ENCODE measurements at places on chromosomes 3 and 15.

- peak; percentile 93 for DNase-seq
Measured at GRCh38 chr15:66883284-66883911, 181.4 kb downstream of the SMAD6 start.

DNA sequence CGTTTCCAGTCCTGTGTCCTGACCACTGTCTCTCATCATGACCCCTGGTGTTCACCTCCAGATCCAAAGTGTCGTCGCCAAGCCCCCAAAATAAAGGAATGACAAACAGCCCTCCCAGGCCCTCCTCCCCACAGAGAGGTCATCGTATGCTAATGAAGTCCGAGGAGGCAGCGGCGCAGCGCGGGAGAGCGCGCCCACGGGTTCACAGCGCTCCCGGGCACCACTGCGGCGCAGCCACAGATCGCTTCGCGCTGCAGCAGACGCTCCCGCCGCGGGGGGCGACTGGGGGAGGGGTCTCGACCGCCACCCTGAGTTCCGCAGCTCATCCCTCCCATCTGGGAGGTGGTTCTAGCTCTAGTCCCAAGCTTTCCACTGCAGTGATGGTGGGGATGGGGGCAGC lies 1.3 kb downstream of the DGKG start:
- no peak for DNase-seq

DNA sequence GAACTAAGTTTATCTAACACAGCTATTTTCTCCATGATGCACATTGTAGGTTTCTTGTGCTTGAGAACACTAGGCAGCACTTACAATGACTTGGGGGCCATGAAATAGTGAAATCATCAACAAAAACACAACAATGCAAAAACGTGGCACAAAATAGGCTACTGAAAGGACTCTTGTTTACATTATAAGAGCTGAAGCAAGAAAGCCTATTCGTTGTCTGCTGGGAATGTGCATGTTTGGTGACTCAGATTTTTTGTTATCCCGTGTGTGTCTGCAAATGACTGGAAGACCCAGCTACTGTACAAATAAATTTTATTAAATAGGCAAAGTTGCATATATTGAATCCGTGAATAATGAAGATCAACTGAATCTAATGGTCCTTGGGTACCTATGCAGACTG lies 85.0 kb downstream of the TCF12 start:
- DNase-seq: no peak

GRCh38 chr15:39281094-39281493 lies 299.8 kb upstream of the THBS1 start:
- no peak for DNase-seq

- DNase-seq: no peak
Measured at GRCh38 chr3:155282385-155283091, 10.9 kb downstream of the STRIT1 start.

DNA sequence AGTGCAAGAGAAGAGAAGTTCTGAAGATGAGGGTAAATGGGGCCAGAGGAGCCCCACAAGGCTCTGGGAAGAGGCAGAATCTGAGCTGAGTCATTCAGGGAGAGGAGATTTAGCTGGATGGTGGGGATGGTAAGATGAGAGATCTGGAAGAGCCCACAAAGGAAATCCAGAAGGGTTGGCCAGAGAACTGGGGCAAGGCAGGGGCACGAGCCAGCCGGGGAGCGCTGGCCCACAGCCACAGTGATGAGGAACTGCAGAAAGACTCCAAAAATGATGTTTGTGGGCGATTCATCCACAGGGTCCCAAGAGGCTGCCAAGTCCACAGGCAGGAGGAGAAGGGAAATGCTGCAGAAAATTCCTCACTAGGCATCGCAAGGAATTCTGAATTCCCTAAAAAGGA lies 75.9 kb upstream of the ATP2B2 start:
- no peak for DNase-seq

DNA sequence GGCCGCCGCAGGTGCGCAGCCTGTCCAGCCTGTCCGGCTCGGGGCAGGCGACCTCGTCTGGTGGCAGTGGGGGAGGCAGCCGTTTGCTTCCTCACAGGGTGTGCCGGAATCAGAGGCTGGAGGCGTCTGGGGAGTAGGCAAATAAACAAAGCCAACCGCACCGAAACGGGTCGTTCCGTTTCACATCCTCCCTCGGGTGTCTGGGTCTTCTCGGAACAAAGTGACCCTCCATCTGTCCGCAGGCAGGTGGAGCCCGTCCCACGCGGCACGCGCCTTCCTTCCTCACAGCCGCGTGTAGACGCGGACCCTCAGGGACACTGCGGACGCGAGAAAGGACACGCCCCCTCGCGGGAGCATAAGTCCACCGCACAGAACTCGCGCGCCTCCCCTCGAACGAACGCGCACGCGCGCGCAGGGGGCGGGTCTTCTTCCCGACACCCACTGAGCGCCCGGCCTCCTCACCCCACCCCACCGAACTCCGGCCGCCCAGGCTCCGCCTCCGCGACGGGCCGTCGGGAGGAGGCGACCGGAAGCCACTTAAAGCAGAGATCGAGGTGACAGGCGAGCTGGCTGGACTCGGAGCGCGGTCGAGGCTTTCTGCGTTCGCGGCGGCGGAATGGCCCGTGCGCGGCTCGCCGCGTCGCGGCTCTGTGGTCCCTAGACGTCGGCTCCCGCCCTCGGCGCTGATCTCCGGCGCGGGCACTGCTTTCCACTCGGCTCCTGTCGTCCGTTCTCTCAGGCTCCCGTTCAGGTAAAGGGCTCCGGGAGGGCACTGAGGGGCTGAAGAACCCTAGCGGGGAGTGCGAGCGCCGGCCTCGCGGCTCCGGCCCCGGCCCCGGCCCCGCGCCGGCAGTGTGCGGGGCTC lies at the start of gene TIPARP:
TIPARP (plus strand) TSS at position 545 of the 865 bp plus-strand sequence. CDS start 3,108 bp downstream, outside the sequence.
- DNase-seq: peak; percentile 100

DNA sequence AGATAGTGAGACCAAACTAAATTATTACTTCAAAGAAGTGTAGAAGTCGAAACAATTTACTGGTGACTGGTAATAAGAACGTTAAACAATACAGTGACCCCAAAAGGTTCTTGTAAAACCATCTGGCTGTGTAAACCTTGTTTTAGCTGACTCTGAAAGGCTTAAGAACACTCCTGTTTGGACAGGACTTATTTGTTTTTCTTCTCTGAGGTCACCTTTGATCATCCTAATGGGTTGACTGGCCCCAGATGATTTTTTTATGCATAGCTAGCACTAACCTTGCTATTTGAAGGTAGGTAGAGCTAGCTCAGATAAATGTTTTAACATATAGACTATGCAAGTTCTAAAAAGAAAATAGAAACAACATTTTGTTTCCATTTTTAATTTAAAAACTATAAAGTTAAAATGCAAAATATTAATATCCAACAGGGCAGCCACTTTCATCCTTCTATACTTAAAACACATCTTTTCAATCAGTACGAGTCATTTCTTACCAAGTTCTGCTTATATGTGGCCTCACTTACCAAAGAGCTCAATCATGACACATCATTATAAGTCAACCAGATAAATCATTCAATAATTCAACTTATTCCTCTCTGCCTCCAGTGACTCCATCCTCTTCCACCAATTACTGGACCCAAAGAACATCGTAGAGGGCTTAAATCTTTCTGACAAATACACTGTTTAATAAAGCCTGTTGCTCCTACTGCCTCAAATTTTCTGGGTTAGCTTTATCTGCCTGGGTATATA lies 158.8 kb downstream of the SSR3 start:
- no peak for DNase-seq

- DNase-seq: no peak
Measured at GRCh38 chr15:70907784-70908471, 15.3 kb downstream of the LRRC49 start.

DNA sequence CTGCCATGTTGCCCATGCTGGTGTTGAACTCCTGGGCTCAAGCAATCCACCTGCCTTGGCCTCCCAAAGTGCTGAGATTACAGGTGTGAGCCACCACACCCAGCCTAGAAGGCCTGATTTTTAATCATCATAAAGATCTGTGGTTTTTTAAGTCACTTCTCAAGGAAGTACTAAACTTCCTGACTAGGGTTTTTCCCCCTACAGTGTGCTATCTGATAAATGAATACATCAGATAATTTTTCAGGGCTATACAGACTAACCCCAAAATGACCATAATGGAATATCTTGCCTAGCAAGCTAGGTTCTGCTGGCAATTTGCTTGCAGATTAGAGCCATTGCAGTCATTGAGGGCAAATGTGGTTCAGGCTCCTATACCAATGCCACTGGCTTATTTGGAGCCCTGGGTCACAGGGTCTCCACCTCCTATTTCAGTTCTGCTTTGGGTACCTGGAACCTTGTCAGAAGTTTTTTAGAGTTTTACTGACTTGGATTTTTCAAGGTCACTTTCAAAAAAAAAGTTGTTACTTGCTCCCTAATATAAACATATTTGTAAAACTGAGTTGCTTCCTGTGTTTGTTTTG lies 80.8 kb downstream of the SLC49A4 start:
- no peak for DNase-seq

Data from lower leg skin (tissue), 4 donors.